ENCODE measurements at places on chromosomes 2 and 18.

- no peak for DNase-seq
Observed at GRCh38 chr2:170310876-170311502, 133.0 kb downstream of the MYO3B start.

DNA sequence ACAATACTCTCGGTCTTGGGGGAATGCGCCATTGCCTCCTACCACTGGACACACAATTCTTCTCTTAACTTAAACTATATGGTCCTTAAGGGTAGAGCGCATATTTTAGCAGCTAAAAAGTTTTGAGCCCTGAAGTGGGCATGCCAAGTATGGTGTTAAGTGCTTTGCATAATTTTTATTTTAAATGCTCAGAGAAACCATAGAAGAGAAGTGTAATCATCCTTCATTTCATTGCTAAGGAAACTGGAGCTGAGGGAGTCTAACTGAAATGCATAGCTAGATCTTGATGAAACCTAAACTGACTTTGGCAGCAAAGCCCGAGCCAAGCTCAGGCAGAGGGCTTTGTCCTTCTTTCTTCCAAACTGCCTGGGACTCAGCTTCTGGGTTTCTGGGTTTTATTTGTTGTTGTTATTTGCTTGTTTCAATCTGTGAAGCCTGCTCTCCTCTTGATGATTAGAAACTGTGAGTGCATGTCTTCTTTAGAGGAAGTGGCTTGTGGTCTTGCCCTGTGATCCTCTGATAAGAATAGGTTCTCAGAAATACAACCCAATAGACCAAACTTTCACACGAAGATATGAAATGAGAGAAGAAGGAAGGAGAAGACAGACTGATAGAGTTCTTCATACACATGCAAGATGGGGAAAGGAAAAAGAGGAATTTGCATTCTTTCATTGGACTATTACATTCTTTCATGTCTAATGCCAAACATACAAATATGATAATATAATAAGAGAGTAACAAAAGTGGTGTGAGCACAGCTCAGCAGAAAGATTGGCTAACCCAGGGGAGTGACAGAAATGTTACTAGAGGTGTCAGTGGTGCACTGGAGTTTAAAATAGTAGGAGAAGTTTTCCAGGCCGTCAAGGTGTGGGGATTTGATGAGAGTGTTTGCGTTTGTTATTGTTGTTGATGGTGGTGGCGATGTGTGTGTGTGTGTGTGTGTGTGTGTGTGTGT lies 7.5 kb upstream of the RNF144A start:
- DNase-seq: no peak

- no peak for DNase-seq
Observed at GRCh38 chr2:202577250-202578183, 57.3 kb upstream of the FAM117B start.

DNA sequence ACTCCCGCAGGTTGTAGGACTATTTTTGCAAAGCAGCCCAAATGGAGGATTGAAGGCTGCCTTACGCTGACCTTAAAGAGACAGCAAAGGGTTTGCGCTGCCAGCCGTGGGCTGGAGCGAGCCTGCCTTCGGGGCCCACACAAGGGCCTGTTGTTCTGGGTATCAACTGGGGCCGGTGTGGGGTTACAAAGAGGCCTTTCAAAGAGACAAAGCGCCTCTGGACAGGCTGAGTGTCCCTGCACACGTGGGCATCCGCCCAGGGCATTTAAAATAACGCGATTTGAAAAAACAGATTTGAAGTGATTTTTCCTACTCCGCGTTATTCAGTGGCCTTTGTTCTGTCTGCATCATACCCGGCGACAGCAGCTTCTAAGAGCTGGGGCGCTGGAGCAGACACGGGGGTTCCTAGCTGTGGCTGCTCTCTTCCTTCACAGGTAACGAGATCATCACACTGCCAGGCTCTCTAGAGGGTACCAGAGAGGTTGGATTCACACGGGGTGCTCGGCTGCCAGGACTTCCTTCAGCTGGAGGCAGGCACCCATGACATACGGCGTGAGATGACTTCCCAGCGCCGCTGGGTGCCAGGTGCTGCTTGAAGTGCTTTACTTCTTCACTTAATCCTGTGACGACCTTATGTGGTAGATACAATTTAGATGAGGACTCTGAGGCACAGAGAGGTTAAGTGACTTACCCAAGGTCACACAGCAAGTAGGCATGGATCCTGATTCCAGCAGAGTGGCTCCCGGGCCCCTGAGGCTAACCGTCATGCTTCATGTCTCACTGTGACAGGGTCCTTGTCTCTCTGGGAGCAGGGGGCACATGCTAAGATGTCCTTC lies 32.2 kb downstream of the MAL start:
- no peak for DNase-seq

GRCh38 chr2:172387361-172387760 lies 40.0 kb upstream of the ITGA6 start:
- DNase-seq: no peak

DNA sequence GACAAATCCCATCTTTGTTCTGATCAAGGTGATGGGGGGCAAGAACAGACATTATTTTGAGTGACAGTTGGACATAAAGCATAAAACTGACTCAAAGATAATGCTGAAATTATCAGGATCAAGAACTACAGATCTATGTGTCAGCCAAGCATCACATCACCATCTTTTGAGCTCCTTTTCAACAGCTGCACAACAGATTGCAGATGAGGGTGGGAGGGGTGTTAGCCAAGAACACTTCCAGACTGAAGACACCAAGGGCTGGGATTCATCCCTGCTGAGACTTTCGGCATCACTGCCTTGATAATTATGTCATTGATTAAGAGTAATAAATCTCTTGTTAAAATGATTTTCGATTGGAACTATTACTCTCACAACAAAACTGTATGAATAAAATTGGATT lies 191.5 kb upstream of the NETO1 start:
- no peak for DNase-seq

- no peak for DNase-seq
Observed at GRCh38 chr2:174328114-174328960, 6.4 kb upstream of the SP9 start.

DNA sequence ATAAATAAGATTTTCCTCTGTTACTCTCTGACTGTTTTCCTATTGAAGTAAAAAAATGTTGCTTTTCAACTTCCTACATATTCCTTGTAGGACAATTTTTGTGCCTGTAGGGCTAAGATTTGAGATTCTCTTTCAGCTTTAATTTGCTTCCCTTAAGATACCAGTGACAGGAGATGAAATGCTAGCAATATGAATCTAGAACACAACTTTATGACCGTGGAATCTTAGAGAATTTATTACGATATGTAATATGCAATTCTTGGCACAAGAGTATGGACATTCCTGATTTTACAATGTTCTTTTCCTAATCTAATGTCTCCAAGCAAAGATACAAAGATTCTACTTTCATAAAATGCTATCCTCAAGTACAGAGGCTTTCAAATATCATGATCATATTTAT lies 180.9 kb downstream of the KCNE4 start:
- DNase-seq: no peak

DNA sequence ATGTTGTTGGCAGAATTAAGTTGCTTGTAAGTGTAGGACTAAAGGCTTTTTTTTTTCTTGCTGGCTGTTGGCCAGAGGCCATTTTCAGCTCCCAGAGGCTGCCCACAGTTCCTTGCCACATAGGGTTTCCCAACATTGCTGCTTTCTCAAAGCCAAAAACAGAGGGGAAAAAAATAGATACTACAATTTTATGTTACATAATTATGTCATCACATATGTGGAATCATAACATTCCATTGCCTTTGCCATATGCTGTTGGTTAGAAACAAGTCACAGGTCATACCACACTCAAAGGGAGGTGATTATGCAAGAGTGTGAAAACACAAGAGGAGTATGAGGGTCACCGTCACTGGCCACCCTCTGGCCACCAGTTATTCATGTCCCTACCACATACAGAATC lies 154.5 kb downstream of the RTN4 start:
- no peak for DNase-seq

DNA sequence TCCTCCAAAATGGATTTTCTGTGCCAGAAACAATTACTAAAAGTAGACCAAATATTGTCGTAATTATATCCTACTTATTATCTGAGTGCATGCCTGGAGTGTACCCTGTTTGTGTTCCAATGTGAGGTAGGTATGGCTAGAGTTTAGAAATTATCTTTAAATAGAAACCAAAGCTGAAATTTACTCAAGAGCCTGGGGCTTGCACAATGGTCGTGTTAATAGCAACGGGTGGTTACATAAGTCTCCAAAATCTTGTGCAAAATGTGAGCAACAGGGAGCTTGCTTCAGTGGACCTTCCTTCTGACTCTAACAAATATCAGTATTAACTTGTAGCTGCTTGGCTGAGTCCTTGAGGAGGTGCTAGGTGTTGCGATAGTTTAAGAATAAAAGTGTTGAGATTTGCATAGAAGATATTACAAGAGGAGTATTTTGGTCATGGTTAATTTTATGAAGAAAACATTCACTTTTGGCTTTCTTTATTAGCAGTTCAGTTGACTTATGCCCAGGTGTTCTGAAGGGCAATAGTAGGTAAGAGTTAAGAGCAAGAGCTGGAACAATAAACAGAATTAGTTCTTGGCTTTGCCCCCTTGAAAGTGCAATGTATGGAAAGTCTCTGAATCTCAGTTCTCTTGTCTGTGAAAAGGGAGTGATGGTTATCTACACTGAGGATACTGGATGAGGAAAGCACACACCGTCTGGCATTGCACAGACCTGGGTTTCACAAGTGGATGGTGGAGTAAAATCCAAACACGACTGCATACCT lies 4.6 kb downstream of the CXCR4 start:
- no peak for DNase-seq

- no peak for DNase-seq
Observed at GRCh38 chr2:54524226-54524991, 68.3 kb downstream of the SPTBN1 start.

GRCh38 chr2:211128287-211128686 lies 571.9 kb downstream of the CPS1 start:
- no peak for DNase-seq

- no peak for DNase-seq
Observed at GRCh38 chr2:211901226-211901846, 637.3 kb downstream of the ERBB4 start.

GRCh38 chr2:878245-878930 lies 72.3 kb upstream of the SNTG2 start:
- no peak for DNase-seq

GRCh38 chr2:232876161-232876977 lies 6.3 kb downstream of the SNORC start:
- peak; percentile 11 for DNase-seq

GRCh38 chr2:122868646-122869275 lies 1113.3 kb downstream of the TSN start:
- no peak for DNase-seq

DNA sequence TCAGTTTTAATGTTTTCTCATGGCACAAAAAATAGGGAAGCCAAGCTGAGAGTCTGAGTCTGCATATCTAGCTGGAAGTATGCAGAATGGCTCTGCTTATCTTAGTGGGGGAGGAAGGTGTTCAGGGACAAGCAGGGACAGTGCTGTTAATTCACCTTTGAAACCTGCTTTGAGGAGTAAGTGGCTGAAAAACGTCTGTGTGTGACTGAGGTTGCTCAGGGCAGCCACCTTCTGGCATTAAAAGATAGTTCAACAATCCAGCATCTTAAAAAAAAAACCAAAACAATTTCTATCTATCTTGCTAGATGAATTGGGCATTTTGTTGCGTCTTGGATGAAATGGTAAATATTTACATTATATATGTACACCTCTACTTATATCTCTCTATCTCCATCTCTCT lies 2.0 kb upstream of the TRPM8 start:
- no peak for DNase-seq

GRCh38 chr2:66521291-66521922 lies 86.5 kb downstream of the MEIS1 start:
- no peak for DNase-seq

DNA sequence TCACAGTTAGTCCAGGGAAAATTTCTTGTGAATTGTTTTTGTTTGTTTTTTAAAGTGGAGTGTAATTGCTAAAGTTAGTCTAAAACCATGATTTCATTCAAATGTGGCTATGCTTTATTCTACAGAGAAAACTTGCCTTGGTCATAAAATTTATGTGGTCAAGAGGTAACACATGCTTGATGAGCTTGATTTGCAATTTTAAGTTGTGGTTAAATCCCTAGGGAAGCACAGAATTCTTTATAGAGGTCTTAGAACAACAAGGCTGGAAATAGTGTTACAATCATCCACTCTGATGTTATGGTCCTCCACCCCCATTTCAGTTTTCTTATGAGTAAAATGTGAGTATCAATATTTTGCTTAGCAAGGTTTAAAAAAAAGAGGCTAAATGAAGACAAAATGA lies 359.6 kb downstream of the NRXN1 start:
- no peak for DNase-seq

DNA sequence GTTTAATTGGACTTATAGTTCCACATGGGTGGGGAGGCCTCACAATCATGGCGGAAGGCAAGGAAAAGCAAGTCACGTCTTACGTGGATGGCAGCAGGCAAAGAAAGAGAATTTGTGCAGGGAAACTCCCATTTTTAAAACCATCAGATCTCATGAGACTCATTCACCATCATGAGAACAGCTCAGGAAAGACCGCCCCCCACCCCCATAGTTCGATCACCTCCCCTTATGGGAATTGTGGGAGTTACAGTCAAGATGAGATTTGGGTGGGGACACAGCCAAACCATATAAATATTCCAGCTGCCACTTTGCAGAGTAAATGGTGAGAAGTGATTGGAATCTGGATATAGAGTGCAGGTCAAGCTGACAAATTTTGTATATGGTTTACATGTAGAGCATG lies 187.4 kb downstream of the ARL4C start:
- no peak for DNase-seq

- DNase-seq: no peak
Observed at GRCh38 chr2:14288016-14288415, 344.5 kb upstream of the LRATD1 start.

GRCh38 chr2:8611700-8612099 lies 70.2 kb upstream of the ID2 start:
- no peak for DNase-seq

GRCh38 chr2:240567872-240568677 lies at the start of gene RNPEPL1:
TSS of gene RNPEPL1 (plus strand) at chr2:240568484. CDS start at chr2:240568587, 103 bp downstream.
- DNase-seq: no peak
